Right cardiac atrium (tissue), 5 donors: ENCODE measurements at places on chromosomes 6 and 20. TPM values are rescaled to one million over a fixed set of nuclear protein-coding genes. Genes with fewer than 3 reads are reported as not detected.

DNA sequence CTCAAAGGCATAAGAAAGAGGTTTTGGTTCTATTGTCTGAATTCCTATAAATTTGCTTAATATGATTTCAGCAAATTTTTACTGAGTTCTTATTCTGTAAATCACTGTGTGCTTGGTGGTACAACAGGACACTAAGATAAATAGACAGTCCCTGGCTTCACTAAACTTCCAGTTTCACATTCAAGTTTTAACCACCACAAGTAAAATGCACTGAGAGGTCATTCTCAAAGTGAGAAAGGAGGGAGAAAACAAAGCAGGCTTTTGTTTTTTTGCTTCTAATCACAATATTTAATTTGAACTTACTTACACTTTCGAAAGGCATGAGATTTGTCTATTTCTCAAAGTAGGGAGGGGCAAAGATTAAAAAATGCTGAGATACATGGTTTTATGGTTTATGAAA is 445.7 kb downstream of the CDC5L start:
- no peak for DNase-seq

BTN1A1 gene
- total RNA-seq = not detected

DNA sequence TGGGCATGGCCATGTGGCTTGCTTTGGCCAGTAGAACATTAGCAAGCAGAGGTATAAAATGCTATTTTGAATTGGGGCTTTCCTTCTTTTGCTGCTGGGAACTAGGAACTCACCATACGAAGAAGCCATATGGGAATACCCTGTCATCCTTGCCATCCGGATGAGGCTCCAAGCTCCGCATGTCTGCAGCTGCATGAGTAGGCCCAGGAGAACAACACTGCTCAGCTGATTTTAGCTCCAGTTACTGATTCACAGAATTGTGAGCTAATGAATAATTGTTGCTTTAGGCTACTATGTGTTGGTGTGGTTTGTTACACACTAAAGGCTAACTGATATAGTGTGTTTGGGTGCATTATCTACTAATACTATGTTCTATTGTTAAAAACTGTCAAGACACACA is 2.7 kb upstream of the PLCB4 start:
- no peak for DNase-seq

- no peak for DNase-seq
These were observed 51.0 kb upstream of the HIVEP1 start for GRCh38 chr6:11960909-11961779.

DNA sequence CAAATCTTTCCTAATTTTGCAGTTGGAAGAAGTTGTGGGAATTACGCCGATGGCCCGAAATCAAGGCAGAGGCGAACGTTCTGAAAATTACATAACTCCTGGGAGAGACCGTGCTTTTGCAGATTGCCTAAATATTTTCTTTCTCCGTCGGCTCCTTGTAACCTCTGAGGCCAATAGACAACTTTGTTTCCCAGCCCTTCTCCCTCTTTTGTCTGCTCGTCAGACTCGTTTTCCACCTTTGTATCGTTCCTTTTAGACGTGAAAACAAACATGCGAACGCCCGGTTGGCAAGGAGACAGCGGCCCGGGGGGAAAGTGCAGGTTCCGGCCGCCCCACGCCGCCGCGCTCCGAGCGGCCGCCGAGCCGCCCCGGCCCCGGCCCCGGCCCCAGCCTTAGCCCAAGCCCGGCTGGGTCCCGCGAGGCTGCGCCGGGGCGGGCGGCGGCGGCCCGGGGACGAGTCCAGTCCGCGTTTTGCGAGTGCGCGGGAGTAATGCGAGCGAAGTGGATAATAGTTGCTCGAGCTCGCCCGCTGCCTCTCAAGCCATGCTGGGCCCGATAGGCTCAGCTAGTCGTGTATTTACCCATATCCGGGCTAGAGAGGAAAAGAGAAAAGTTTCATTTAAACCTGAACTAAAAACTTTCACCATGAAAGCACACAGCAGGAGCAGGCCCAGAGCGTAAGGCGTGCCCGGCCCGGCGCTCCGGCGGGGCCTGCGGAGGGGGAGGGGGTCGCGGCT is at the start of gene ARID1B:
Gene ARID1B, plus strand, starts transcription at position 539 of the 737 bp plus-strand sequence. CDS start 303 bp downstream, outside the sequence.
- peak; percentile 94 for DNase-seq

- DNase-seq = no peak
These were observed 30.3 kb upstream of the TMEM217 start for GRCh38 chr6:37288247-37288646.

- DNase-seq = peak; percentile 47
These were observed at the start of gene PI3 for GRCh38 chr20:45174434-45175364. PI3 (plus strand) TSS chr20:45174902; CDS start chr20:45174923, 21 bp downstream.

GRCh38 chr6:71040841-71041240 is 84.0 kb upstream of the B3GAT2 start:
- no peak for DNase-seq

DNA sequence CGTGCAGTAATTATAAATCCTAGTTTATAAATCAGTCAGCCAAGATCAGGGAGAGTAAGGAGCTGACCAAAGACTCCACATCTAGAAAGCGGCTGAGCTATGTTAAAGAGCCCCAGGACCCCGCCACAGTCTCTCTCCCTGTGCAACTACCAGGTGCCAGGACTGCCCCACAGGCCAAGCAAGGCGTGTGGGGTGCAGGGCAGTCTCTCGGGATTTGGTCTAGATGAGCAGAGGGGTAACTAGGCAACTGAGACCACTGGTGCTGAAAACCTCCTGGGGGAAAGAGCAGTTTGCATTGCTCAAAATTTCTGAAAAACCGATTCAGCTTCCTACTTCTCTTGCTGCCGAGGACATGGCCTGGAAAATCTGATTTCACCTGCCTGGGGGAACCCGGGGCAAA is 10.4 kb downstream of the PMEPA1 start:
- no peak for DNase-seq

TCF15 gene
- 6.4 TPM for total RNA-seq

RHAG gene
- total RNA-seq = 1.3 TPM

IL17F gene
- total RNA-seq = not detected

GRCh38 chr6:148223424-148223842 is 119.2 kb upstream of the SASH1 start:
- no peak for DNase-seq

RIN2 gene
- total RNA-seq = 70.9 TPM

GRCh38 chr20:26218301-26218700 is 521.6 kb upstream of the ZNF337 start:
- DNase-seq = no peak

GRCh38 chr6:34110610-34111009 is 35.3 kb downstream of the GRM4 start:
- DNase-seq = no peak

DNA sequence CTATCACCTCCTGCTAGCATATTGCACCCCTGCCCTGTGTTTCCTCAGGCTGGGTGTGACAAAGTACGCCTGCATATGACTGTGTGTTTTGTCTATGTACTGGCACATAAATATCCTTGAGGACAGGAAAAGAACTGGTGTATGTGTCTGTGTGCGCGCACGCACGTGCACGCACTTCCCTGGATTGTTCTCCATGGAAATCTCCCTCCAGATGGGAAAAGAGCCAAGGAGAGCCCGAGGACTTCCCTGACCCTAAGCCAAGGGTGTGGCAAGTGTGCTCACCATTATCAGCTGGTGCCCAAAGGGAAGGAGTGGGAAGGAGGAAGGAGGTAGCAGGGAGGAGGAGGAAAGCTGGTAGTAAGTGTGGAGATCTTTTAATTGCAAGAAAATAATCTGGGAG is 117.6 kb downstream of the HIVEP2 start:
- DNase-seq = peak; percentile 60

GRCh38 chr20:21323640-21324039 is 20.5 kb downstream of the XRN2 start:
- no peak for DNase-seq

GRCh38 chr20:4512891-4513550 is 208.7 kb upstream of the PRND start:
- DNase-seq = no peak

GRCh38 chr6:53723331-53723730 is 57.8 kb upstream of the KLHL31 start:
- no peak for DNase-seq

DNA sequence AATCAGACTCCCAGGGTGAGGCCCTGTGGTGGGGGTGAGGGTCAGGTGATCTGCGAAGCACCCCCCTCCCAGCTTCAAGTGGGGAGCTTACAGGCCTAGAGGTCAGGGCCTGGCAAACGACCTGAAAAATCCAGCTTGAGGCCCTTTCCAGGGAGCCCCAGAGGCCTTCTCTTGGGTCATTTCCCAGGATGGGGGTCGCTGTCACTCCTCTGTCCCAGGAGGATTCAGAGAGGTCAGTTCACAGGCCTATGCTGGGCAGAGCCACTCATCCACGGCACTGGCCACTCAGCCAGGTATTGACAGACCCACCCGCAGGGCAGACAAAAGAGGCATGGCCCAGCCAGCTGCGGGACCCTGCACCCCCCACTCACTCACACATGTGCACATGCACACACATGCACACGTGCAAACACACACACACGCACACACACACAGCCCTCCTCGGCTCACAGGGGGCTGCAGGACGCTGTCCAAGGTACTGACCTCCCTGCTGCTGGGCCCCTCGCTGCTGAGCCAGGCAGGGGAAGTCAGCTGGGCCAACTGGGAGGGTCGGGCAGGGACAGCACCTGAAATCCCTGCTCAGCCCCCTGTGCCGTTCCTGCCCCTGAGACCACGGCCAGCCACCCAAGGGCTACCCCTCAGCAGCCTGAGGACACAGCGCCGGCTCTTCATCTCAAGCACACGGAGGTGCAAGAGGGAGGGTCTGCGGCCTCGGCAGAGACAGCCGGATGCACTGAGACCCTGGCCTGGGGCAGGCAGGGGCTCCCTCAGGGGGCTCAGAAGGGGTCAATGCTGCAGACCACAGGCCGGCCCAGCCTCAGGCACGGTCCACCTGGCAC is 113.8 kb downstream of the TAF4 start:
- no peak for DNase-seq

DNA sequence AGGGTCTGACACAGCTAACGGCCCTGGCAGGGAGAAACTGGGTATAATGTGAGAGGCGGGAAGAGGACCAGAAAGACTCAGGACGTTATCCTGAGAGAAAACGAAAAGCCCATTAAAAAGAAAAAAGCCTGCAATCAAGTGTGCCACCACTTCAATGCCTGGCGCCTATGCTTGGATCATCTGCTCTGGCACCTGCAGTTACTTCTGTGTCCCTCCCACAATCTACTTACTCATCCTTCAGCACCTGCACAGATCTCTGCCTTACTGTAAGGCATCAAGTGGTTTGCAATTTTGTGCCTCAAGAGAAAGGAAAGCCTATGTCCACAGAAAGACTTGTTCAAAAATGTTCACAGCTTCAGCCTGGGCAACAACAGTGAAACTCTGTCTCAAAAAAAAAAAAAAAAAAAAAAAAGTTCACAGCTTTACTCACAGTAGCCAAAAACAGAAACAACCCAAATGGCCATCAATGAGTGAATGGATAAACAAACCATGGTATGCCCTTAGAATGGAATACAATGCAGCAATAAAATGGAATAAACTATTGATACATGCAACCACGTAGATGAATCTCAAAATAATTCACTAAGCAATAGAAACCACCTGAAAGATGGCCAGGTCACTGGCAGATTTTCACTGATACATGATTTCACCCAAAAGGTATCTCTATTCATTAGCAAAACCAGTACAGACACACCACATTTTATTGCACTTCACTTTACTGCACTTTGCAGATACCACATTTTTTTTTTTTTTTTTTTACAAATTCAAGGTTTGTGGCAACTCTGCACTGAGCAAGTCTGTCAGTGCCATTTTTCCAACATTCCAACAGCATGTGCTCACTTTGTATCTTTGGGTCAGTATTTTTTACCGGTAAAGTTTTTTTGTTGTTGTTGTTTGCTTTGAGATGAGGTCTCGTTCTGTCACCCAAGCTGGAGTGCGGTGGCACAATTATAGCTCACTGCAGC is 48.6 kb downstream of the ABHD12 start:
- no peak for DNase-seq

DNA sequence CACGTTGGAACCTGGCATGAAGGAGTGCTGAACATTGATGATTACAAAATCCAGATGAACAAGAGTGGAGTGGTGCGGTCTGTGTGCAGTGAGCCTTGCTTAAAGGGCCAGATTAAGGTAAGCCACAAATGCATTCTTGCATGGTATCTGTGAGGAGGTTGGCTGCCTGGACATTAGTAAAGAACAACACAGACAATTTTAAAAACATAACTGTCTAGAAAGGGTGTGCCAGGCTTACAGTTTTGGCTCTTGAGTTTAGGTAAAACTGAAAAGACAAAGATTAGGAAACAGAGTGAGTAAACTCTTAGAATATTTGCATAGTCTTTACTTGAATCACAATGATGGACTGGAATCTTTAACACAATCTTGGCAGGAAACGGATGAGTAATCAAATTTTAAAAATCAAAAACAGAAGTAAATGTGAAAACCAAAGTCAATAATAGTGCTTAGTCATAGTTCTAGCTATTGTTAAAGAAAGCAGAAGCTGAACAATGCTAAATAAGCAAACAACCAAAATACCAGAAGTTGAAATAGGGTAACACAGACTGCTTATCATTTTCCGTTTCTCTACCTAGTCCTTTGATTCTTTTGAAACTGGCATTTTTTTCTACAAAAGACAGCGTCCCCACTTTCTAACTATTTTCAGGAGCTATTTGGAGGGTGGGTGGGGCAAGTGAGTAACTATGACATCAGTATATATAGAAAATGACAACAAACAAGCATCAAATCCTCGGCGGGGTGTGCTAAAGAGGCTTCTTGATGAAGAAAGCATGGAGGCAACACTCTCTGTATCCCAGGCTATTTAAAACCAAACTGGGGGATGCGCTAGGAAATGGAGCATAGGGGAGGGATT is 185.8 kb upstream of the RAB32 start:
- no peak for DNase-seq

DNA sequence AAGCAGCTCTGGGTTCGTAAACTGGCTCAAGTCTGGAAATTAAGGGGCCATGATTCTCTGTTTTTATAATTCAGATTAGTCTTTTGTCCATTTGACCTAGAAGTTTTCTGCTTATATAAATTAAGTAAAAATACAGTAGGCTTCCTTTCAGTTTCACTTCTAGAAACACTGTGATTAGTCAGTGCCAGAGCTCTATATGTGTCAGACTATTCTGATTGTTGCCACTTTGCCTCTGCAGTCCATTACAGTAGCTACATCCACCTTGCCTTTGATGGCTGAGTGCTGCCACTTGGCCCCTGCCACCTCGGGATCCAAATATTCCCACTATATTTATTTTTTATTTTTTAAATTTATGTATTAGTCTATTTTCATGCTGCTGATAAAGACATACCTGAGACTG is 7.9 kb downstream of the ZC2HC1B start:
- no peak for DNase-seq

TJAP1 gene
- 19.9 TPM for total RNA-seq

TMEM170B gene
- 4.9 TPM for total RNA-seq

CD93 gene
- 43.7 TPM for total RNA-seq

DNA sequence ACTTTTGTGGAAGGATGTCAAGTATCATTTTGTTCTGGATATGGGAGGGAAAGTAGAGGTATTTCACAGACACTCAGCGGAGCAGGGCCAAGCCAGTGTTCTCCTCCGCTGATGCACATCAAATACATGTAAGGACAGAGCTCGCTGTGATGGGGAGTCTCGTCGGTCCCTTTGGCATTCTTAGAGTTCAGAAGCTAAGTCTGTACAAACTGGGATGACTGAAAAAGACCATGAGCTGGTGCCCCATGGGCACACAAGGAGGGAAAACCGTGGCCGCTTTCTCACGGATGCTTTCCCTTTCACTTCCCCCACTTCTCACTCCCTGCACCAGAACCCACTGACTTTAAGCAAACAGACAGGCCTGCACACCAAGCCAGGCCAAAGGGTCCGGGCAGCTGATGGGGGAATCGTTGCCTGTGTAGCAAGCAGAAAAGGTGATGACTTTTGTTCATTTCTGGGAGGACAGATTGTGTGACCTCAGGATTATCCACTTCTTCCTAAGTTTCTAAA is 27.7 kb upstream of the MPC1 start:
- DNase-seq = no peak

C20orf141 gene
- not detected for total RNA-seq
